ENCODE measurements at places on chromosomes 2 and 18.

DNA sequence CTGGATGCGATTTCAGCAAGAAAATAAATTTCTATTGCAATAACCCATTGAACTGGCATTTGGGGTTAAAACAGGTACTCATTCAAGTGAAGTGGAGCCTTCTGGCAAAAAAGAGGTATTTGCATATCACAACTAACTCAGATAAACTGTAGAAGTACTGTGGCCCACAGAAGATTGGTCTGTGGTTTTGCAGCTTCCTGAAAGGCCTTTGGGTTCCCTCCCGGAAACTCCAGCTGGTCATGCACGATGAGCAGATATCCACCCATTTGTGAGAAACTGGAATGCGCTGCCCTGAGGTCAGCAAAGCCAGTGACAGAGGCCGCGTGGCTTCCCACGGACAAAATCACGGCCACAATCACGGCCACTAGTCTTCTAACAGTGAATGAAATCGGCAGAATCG lies 106.3 kb downstream of the EPHA4 start:
- no peak for DNase-seq

- no peak for DNase-seq
Observed at GRCh38 chr2:165529130-165529529, 59.6 kb downstream of the CSRNP3 start.

GRCh38 chr2:63046552-63046951 lies 4.1 kb upstream of the OTX1 start:
- DNase-seq, result no peak

- DNase-seq, result no peak
Observed at GRCh38 chr2:120670371-120670770, 65.3 kb upstream of the GLI2 start.

- no peak for DNase-seq
Observed at GRCh38 chr18:70523792-70524182, 234.9 kb downstream of the SOCS6 start.

DNA sequence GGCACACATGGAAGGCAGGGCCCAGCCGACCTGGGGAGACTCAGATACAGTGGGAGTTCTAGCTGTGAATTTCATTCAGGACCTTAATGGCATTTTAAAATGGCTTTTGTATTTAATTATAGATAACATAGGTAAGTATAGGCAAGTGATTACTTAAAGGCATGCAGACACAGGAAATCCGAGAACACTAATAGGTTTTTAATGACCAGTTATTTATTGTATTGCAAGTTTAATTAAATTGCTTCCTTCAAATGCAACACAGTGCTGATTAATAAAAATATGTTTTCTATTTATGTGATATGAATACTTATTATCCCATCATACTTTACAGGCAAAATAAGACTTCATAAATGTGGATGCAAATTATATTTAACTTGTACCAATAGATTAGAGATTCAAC lies 19.7 kb upstream of the SH3RF3 start:
- no peak for DNase-seq

- DNase-seq, result no peak
Observed at GRCh38 chr2:182883451-182883850, 17.0 kb upstream of the FRZB start.

- no peak for DNase-seq
Observed at GRCh38 chr2:147006736-147007141, 838.1 kb upstream of the ACVR2A start.

- no peak for DNase-seq
Observed at GRCh38 chr2:101698014-101698843, 722 bp downstream of the MAP4K4 start.

DNA sequence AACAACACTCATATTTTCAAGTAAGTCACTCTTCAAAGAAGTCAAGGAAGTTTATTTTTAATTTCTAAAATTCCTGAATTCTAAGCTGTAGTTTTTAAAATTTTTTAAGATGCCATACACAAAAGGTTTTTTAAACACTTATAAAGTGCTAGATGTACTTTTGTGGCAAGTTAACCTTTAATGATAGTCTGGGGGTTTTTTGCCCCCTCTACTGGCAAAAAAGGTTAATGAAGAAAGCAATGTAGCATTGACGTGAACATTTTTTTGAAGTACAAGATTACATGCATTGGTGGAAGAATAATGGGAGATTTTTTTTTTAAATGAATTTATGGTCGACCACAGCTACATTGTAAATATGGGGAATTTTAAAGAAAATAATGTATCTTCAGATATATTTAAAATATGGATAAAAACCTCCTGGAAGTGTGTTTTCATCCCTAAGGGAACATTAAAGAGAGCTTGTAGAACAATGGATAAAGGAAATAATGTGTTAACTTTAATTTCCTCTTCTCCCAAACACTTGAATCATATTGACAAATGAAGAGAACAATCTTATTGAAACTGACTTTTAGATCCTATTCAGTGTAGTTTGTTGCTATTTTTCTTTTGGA lies 12.6 kb downstream of the ITPRID2 start:
- DNase-seq, result no peak

DNA sequence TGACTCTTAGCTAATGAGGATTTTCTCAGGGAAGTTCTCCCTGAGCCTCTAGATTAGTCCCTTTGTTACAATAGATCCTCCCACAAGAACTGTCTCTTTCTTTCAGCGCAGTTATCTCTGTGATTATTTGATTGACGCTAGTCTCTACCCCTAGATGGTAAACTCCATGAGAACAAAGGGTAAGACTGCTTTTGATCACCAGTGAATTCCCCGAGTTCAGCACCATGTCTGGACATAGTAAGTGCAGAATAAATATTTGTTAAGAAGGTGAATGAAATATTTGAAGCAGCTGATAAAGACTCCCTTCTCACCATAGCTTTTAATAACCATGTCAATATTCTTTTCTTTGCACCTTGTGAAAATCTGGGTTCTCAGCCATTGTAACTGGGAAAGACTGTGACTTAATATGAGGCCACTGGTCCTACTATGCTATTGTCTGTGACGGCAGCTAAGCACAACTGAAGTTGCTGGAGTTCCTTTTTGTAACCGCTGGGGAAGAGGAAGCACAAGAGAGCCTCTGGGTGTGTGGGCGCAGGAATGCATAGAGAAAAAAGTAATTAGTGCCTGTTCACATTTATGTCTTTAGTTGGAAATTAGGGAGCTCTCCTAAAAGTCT lies 214.7 kb downstream of the TGIF1 start:
- no peak for DNase-seq

- no peak for DNase-seq
Observed at GRCh38 chr2:120887320-120887697, 151.6 kb downstream of the GLI2 start.

- peak; percentile 75 for DNase-seq
Observed at GRCh38 chr18:22639026-22639463, 221.3 kb upstream of the CTAGE1 start.

- DNase-seq, result no peak
Observed at GRCh38 chr2:184628051-184628450, 29.7 kb downstream of the ZNF804A start.

GRCh38 chr2:116696903-116697302 lies 1117.6 kb upstream of the DDX18 start:
- DNase-seq, result no peak

DNA sequence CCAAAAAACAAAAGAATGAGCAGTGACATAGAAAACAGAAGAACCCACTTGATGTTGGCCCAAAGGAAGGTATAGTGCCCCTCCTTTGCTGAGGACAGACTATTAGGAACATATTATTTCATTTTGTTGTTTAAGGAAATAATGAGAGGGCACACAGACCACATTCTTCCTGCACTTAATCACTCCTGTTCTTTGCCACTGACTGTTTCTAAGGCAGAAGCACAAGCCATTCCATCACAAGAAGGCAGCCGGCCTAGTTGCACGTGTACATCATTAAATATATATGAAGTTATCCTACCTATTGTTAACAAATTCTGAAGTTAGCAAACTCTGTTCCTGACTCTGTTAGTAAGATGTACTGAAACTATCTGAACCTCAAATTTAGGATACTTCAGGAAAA lies 110.0 kb downstream of the LNPK start:
- DNase-seq, result no peak

DNA sequence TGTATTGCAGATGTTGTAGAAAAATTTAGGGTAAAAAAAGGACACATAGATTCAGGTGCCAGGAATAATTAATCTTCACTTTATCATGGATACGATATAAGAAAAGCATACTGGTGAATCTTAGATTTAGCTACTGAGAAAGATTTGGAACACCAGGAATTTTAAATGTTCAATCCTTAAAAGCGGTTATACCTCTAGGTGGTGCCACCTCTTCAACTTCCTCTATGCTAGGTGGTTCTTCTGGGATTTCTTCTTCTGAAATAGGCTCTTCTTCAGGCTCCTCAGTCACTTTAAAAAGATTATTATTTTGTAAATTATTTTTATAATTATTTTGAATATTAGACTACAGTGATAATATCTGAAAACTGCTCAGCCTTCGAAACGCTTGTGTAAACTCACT lies 133.1 kb downstream of the TTN start:
- no peak for DNase-seq

GRCh38 chr2:41910126-41910525 lies 137.7 kb upstream of the PKDCC start:
- DNase-seq, result no peak

GRCh38 chr2:105576440-105577241 lies 168.1 kb upstream of the NCK2 start:
- no peak for DNase-seq

- no peak for DNase-seq
Observed at GRCh38 chr2:106175086-106175850, 18.8 kb downstream of the UXS1 start.

DNA sequence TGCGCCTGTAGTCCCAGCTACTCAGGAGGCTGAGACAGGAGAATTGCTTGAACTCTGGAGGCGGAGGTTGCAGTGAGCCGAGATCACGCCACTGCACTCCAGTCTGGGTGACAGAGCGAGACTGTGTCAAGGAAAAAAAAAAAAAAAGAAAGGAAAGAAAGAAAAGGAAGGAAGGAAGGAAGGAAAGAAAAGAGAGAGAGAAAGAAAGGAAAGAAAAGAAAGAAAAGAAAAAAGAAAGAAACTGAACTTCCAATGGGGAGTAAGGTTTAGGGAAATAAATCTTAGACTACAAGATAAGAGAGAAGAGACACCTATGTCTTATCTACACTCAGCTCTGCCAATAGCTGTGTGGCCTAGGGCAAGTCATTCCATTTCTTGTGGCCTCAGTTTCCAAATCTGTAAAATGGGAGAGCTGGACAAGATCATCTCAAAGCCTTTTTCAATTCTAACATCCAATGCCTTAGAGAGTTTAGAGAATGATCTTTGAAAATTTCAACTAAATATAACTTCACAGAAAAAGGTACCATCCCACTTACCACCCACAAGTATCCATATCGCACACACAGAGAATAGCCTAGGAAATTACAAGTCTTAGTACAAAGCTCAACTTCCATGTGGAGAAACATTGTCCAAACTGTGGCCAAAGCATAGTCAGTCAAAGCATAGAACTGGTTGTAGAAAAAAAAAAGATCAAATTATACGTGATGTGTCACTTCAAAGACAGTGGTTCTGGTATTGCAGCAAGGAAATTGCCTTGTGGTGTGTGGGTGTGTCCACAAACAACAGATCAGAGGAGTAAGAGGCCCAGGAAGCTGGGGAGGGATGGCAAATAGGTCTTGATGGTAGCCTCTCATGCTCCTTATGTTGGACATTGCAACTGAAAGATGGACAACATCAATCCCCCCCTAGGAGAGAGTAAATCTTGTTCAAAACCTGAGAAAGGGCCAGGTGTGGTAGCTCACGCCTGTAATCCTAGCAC lies 42.4 kb downstream of the SLC14A2 start:
- no peak for DNase-seq

GRCh38 chr2:2850218-2850755 lies 519.2 kb upstream of the MYT1L start:
- DNase-seq, result no peak

DNA sequence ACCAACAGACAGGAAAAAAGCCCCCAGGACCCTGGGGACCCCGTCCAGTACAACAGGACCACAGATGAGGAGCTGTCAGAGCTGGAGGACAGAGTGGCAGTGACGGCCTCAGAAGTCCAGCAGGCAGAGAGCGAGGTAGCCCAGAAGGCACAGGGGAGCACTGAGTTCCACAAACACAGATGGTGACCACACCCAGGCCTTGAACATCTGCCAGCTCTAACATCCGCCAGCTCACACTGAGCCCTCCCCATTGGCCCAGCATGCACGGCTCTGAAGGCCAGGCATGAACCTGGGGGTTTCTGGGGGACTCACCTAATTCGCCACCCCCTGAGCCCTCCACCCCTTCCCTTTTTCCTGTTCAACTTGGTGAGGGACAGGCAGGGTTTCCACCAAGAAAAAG lies 25.6 kb upstream of the PRLH start:
- peak; percentile 87 for DNase-seq

DNA sequence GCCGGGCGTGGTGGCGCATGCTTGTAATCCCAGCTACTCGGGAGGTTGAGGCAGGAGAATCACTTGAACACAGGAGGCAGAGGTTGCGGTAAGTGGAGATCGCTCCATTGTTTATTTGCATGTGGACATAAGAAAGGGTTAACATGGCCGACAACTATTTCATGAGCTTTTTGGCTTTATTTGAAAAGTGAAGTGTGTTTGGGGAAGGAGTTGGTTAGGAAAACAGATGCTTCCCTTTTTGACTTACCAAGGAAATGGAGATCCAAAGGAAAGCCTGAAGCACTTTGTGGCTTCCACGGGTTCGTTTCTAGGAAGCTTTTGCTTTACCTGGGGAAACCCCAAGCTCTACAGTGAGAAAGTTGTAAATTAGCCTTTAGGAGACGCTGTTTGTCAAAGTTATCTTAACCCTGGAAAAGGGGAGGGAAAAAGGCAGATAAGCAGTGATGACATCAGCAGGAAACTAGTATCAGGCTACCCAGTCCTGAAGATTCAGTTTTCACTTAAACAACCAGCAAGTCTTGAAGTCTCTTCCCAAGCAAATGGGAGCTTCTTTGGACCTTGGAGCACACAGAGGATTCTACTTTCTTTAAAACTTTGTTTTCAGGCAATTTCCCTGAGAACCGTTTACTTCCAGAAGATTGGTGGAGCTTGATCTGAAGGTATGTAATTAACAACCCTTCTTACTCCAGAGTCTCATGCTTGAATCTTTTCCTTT lies at the start of gene CASP10:
Gene CASP10, plus strand, starts transcription at position 492 of the 715 bp plus-strand sequence. CDS start 2,637 bp downstream, outside the sequence.
- DNase-seq, result peak; percentile 36

DNA sequence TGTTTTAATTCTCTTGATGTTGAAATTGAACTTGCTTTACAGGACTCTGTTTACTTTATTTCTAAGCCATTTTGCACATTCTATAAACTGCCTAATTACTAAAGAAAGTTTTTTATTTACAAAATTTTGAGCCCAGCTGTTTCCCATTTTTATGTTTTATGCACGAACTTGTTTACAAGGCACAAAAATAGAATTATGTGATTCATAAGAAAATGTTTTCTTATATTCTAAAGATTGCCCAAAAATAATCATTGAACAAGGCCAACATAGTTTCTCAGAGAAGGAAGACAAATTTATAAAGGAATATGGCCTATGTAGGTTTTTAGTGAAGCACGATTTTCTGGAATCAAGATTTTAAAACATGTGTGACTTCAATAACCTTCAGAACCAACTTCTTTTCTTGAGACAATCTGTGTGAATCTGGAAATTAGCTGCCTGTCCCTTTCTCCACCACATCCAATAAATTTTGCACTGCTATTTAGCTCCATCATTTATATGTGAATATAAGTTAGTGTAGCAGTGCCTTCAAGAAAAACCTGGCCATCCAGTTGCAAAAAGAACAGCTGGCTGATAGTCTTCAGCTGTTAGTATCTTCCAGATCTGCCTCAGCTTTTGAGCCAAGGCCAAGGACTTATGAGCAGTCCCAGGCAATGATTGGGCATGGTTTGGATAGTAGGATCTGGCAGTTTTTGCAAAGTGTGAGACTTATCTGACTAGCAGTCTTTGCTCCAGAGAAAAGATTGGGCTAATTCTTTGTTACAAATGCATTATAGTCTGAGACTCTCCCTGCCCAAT lies 253.2 kb upstream of the COL3A1 start:
- no peak for DNase-seq

GRCh38 chr2:124649001-124649400 lies 623.9 kb downstream of the CNTNAP5 start:
- DNase-seq, result no peak
